ENCODE measurements at places on chromosomes 12 and 14.

GRCh38 chr12:53431187-53431586 is 7.5 kb downstream of the AMHR2 start:
- no peak for DNase-seq

- DNase-seq: no peak
These were observed 45.3 kb downstream of the FRS2 start for GRCh38 chr12:69515394-69515930.

GRCh38 chr12:75525263-75525662 is 13.9 kb upstream of the KRR1 start:
- no peak for DNase-seq

DNA sequence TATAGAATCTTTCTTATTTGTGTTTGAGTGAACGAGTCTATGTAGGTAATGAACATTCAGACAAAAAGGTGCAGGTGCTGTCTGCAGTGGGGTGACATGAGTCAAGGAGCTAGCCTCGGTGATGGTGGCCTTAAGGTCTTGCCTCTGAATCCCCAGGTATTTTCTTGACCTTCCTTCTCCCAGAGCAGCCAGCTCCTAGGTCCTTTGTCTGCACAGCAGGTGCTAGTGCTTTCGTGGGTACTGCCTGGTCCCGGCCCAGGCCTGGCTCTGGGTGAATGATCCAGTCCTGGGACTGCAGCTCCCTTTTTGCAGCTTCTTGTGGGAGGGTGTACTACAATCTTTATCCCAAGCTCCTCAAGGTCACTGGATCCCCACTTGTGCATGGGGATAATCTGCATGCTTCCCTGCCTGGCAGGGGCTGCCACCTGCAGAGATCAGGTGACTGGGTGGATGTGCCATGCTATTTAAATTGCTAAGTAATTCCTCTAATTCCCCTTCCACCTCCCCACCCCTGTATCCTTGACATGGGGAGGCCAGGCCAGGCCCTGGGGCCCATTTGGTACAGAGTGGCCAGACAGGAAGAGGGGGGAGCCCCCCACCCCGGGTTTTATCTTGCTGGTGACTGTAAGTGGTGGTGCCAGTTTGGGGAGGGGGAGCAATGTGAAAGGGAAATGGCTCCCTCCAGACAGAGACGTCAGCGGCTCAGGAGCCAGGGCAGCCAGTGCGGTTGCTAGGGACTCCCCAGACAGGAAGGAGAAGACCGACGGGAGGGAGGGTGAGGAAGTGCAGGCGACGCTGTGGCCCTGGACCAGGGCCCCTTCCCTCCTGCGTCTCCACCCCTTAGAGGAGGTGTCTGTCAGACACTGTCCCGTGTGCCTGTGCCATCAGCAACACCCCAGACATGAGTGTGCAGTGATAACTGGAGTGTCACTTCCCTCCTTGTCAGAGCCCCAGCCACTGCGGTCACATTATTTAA is 6.7 kb downstream of the VASH1 start:
- DNase-seq: peak; percentile 84

DNA sequence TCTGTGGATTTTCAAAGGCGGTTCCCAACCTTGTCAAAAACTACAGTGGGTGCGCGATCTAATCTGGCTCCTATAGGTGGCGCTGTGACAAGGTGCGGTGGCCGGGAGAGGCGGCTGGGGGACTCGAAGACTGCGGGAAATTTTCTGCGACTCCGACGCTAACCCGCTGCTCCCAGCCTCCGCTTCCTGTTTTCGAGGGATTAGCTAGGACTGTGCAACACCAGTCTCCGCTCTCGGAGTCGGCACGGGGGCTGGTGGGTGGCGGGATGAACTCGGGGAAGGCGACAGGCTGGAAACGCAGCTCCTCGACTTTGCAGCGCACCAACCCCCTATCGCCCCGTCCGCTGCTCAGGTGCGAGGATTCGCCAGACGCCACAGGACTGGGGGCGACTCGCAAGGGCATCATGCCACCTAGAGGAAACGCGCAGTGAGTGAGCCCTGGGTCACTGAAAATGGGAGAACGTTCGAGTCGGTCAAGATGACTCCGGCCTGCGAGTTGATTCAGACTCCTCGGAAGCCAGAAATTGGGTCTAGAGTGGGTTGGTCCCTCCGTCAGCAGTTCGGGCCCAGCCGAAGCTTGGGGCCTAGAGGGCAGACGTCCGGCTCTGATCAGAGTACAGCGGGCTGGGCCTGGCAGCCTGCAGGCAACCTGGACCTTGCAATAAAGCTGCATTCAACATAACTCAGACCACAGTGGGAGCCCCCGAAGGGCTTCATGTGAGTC is 5.5 kb upstream of the PAX9 start:
- DNase-seq: peak; percentile 91

DNA sequence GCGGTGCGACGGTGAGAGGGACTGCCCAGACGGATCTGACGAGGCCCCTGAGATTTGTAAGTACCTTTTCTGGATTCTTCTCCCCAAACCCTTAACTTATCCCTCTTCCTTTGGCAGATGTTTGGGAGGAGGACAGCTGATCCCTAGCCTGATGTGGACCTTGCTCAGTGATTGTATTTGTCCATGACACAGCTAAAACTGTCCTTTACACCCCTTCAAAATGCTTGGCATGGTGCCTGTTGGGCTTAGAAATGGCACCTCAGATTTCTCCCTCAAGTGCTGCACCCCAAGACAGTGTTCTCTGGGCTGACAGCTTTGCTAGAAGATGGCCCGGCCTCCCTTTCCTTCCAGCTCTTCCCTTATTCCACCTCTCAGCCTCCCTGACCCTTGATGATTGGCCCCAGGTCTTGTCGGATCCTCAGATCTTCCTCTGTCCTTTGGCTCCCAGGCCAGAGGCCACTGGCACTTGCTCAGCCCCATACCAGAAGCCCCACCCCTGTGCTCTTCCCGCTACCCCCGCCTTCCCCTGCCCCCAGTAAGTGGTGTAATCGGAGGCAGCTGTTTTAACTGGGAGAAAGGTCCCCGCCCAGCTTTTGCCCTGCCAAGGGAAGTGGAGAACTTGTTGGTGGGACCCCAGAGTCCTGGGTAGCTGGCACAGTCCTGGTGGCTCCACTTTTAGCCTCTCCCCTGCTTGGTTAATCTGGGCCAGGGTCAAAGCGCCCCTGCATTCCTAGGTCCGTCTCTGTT is 8.7 kb downstream of the LRP1-AS start:
- no peak for DNase-seq

DNA sequence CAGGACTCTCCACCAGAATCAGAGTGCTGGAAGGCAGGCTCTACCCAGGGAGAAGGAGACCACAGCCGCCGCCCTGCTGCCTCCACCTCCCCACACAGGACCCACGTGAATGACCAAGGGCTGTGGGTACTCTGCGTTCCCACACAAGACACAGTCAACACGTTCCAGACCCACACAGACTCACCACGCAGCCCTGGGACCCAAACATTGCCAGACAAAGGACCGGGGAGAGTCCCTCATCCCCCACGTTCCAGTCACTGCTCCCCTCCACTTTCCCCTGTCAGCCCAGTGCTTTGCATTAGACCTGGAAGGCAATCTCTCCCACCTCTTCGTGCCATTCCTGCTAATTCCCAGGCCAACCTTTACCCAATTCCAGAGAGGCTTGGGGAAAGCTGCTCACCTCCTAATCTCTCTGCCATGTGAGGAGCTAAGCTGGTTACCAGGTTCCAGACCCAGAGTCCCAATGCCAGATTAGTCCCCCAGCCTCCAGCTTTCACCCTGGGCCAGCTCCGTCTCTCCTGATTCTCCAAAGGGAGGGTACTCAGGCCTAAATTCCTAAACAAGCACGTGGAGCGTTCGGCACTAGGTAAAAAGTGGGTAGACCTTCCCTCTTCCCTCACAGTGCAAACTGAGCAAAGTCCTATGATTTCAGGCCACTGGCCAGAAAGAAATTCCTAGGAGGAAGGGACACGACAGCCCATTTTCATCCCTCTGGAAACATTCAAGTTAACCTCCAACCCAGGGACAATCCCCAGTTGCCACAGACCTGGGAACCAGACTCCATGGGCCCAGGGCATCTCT is 4.9 kb downstream of the SLC6A13 start:
- no peak for DNase-seq

- DNase-seq: no peak
These were observed 9.5 kb upstream of the RERG start for GRCh38 chr12:15230751-15231150.
